ENCODE measurements at places on chromosomes 4 and X.

- DNase-seq = no peak
Measured at GRCh38 chrX:94830717-94831116, 1156.7 kb downstream of the FAM133A start.

GRCh38 chrX:154452823-154453222, 5.3 kb upstream of the PLXNA3 start:
- no peak for DNase-seq

- no peak for DNase-seq
Measured at GRCh38 chrX:106891762-106892460, 11.2 kb downstream of the RIPPLY1 start.

GRCh38 chr4:168643111-168643795, 146.4 kb downstream of the PALLD start:
- DNase-seq = no peak

DNA sequence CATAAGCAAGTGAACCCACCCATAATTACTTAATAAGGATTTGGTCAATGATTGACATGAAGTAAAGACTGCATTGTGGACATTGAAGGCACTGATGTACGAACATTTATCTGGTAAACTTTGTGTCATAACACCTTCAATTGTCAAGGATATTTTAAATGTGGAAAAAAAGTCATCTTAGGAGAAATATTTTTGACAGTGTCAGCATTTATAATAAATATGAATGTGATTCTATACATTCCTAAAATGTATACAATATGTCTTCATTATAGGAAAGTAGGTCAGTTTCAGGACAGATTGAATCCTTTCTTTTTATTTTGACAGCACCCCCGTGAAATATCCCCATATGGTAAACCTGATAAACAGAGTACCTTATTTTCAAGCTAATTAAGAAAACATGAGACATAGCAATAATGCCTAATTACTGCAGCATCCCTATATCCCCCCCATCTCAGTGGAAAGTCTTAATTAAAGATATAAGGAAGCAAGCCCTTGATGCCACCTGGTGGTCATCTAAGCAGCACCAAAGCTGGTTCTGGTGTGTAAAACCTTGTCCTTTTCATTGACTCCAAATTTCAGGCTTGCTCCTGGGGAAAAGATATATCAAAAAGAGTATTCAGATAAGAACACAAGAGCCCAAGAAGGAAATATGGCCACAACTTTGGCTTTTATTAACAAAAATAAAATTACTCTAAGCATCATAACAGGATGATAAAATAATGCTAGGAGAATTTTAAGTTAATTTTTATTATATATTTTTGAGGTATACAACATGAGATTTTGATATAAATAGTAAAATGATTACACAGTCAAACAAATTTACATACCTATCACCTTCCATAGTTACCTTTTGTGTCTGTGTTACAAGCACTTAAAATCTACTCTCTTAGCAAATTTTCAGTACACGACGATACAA, 379.7 kb downstream of the TLL1 start:
- DNase-seq = no peak

All from NCI-H1048 (cell line).